ENCODE measurements at places on chromosomes 16 and 17.

GRCh38 chr17:40331743-40332641 lies 23.0 kb downstream of the RARA start:
- DNase-seq: peak; percentile 44

DNA sequence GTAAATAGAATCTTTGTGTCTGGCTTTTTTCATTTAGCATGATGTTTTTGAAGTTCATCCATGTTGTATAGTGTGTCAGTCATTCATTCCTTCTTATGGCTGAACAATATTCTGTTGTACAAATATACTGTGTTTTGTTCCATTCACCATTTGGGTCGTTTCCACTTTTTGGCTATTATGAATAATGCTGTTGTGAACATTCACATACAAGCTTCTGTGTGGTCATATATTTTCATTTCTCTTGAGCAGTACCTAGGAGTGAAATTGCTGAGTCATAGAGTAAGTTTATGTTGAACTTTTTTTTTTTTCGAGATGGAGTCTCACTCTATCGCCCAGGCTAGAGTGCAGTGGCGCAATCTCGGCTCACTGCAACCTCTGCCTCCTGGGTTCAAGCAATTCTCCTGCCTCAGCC lies 32.3 kb upstream of the TAOK1 start:
- DNase-seq: peak; percentile 55

DNA sequence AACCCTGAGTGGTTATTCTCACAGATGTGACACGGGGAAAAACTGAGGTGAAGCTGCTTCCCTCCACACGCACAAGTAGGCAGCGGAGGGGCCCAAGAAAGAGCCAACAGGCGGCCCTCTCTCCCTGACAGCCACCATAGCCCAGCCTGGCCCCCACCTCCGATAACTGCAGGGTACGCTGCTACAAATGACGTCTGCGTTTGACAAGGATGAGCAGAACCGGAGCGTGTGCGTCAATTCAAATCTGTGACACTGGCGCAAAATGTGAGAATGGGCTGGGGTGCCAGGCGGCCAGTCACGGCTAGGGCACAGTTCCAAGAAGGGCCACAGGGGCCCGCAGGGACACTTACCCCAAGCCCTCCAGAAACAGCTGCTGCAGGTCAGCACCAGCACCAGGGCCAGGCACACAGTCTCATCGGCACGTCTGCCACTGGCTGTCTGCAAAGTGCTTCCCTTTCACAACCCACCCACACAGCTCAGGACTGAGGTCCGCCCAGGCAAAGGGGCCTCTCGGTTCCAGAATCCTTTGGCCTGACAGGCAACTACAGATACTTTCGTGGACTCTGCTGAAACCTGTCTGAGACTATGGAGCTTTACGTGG lies 14.4 kb downstream of the AXIN1 start:
- DNase-seq: no peak

- DNase-seq: no peak
These were observed 30.1 kb downstream of the ADAMTS18 start for GRCh38 chr16:77404775-77405174.
